ENCODE measurements at places on chromosomes 1 and 21.

DNA sequence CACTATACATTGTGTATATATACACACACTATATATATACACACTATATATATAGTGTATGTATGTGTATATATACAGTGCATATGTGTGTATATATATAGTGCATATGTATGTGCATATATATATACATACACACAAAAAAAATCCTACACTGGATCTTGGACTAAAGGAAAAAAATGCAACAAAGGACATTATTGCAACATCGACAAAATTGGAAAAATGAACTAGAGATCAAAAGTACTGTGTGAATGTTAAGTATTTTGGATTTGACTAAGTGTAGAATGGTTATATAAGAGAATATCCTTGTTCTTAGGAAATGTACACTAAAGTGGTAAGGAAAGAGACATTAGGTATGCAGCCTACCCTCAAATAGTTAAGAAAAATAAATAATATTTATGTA, 36.5 kb downstream of the SMYD3 start:
- no peak for DNase-seq

- no peak for DNase-seq
These were observed 20.3 kb downstream of the SLC37A1 start for GRCh38 chr21:42533963-42534355.

DNA sequence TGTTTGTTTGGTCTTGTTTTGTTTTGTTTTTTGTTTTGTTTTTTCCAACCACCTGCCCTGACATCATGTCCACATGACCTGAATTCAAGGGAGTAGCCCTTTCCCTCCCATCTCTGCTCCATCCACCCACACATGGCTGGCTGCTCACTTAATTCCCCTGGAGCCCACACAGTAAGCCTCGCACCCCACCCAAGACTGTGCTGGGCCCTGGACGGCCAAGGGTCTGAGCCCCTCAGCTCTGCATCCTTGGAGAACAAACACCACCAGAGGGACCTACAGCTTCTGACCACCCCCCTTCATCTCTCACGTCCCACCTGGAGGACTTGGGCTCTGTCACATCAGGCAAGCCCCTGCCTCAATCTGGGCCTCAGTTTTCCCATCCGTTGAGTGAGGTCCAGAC, 39.1 kb downstream of the MATN1 start:
- DNase-seq, result no peak

DNA sequence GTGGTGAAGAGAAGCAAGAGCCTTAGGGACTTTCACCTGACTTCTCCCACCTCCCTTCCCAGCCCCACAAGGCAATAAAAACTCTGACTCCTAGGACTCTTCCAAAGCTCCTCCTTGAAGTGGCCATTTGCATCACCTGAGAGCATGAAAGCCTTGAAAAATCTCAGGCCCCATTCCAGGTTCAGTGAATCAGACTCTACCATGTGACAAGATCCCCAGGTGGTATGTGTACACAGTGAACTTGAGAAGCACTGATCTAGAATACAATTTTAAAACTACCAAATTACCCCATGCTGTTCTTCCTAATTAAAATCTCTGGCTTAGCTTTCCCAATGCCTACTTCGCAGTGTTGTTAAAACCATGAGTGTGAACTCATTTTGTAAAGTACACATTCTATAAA, 195.1 kb upstream of the SAMSN1 start:
- no peak for DNase-seq

All from type B pancreatic cell (in vitro differentiated cells).